BE2C (cell line): ENCODE measurements at places on chromosomes 16 and 17.

DNA sequence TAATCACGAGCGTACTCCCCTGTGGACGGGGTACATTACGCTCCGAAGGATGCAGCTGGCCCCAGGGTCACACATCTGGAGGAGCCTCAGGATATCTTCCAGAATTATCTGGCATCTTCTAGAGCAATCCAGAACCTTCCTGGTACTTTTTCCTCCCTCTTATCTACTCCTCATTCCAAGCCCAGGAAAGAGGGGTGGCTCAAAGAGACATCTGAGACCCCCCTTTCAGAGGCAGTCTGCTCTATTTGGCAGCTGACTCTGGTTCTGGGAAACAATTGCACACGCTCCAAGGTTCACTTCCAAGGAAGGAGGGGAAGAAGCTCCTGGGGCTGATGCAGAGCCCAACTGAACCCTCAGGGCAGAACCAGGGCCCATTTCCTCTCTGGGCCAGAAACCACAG is 14.9 kb downstream of the RBFOX3 start:
- no peak for DNase-seq

DNA sequence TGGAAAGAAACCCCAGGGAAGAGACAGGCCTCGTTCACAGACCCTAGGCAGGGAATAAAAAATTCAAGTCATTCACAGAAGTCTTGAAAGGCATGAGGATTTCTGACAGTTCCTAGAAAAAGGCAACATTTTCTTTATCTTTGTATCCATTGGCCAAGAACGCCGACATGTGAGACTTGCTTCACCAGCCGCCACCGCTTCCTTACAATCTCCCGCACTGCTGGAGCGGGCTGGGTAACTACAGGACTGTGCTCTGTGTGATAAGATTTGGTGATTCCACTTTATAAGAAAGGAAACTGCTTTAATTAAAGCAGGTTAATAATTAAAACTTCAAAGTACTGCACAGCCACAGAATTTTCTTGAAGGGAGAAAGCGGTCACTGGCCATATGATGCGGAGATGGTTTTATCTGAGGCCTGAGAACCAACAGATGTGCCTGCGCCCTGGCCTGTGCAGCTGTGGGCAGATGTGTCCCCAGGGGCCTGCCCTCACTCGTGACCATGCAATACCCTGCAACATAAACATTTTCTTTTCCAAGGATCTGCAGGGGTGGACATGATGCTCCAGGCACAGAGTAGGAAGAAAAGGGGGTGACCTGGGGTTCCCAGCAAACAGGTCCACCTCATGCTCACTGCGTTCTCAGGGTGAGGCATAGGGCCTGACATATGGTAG is 13.0 kb upstream of the LGALS3BP start:
- no peak for DNase-seq

GRCh38 chr16:65260746-65261145 is 138.9 kb upstream of the CDH11 start:
- DNase-seq = no peak

- DNase-seq = no peak
Measured at GRCh38 chr17:57125866-57126265, 40.8 kb downstream of the AKAP1 start.

DNA sequence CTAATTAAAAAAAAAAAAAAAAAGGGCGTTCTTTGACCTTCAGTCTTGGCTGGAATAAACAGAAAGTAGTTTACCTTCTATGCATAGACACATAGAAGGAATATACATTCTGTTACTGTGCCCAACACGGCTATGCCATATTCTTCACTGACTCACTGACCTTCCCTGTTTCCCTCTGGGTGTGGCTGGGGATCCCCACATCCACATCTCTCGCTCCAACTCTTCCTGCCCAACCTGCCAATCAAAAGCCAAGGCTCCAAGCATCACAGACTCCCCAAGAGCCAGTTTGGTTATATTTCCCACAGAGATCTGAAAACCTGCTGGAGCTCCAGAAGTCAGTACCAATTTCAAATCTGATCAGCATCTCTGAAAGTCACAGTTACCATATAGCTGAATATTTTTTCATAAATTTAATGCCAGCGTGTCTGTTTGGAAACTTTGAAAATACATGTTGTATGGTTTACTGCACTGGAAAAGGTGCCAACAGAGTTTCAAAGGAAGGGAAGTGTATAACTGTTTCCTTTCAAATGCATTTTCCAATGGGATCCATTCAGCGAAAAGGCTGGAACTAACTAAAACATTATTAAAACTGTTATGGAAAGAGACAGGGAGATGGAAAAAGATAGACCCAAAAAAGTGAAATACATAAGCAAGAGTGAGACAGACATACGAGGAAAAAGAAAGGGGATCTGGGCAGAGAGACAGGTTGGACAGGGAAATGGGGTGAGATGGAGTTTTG is 91.8 kb downstream of the SMG6 start:
- no peak for DNase-seq
